EL (cell line): ENCODE measurements at places on chromosomes 2 and 18.

GRCh38 chr2:20486571-20486970 lies 39.7 kb downstream of the RHOB start:
- DNase-seq, result no peak

GRCh38 chr2:190942697-190943096 lies 62.1 kb downstream of the GLS start:
- DNase-seq, result no peak

GRCh38 chr18:42683094-42683493 lies 432.4 kb downstream of the RIT2 start:
- DNase-seq, result no peak

DNA sequence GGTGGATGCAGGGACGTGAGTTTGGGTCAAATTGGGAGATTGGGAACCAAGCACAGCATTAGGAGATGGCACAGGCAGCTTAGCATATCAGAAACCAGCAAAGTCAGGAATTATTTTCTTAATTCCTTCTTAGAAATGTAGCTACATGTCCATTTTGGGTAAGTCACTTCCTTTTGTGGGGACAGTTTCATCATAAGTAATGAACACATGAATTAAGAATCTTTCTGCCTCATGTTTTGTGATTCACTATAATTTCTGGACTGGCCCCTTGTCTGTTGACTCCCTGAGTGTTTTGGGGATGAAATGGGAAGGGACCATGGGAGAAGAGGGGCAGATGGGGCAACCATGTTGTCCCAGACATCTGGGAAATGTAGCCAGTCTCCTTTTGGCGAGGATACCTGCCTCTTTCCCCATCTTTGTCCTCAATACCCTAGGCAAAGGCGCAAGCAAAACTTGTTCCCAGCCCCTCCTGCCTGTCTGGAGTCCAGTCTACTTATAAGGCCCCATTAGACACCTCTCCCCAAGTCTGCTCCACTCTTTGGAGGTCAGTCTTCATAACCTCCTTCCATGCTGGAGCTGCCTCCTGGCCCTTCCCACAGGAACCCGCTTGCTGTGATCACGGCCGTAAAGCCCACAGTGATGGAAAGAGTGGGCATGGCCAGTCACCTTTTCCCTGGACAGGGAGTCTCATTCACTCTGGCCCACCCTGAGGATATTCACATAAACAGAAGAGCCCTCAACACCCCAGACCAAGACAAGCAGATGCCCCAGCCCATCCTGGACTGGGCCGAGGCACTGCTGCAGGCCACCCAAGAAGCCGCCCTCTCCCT lies 25.7 kb downstream of the MTHFD2 start:
- DNase-seq, result peak; percentile 23

- no peak for DNase-seq
These were observed 12.4 kb downstream of the ADRA2B start for GRCh38 chr2:96103761-96104486.

DNA sequence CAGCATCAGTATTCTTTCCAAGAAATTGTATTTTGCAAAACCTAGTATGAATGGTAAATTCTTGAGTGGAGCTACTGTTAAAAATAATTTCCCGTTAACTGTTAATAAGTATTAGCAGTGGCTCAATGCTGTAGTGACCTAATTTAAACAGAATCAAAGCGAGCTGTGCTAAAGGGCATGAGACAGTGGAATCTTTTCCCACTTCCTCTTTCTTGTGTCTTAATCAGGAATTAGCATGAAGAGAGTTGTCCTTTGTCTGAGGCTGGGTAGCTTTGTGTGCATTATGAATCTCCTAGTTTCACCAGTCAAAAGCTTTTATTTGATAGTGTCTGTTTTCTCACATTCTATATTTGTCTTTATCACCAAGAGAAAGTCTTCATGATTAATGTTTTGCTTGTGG lies 298.8 kb upstream of the GCFC2 start:
- DNase-seq, result no peak

DNA sequence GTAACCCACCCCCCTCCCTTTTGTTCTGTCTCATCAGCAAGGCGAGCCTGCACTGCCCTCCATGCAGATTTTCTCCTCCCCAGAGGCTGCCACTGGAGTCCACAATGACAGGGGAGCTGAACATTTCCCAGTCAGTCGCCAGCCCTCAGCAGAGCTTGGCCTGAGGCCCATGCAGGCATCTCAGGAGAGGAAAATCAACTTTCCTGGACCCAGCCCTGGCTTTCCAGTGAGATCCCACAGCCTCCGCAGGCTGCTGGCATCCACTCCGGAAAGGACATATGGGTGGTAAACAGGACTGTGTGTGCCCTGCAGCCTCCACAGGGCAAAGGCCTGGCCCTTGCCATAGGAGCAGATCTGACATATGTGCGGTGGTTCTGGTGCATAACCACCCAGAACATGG lies 253.8 kb downstream of the TNS1 start:
- no peak for DNase-seq

- peak; percentile 65 for DNase-seq
These were observed 145.3 kb downstream of the SPAG16 start for GRCh38 chr2:213429516-213429915.

- DNase-seq, result no peak
These were observed 31.6 kb downstream of the LIMS1 start for GRCh38 chr2:108565778-108566375.
